ENCODE measurements at places on chromosomes 1 and 21.

GRCh38 chr1:47190509-47190855 lies 646 bp upstream of the PDZK1IP1 start:
- no peak for DNase-seq

DNA sequence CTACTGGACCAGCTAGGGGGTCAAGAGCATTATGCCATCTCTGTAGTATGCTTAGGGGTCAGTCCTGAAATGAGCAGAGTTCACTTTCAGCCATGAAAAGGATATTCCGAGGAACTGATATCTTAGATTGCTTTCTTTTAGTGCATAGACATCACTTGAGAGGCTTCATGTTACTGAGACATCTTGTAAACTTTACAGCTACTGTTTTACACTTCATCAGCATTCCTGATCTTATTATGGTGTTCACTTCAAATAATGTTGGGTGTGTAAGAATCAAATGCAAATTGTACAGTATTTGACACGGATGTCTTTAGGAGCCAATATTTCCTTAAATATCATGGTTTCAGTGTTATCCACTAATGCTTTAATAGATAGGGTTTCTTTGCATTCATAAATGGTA lies 22.4 kb upstream of the CLDN14 start:
- no peak for DNase-seq

- DNase-seq: no peak
Observed at GRCh38 chr1:230250666-230251065, 175.5 kb downstream of the PGBD5 start.

DNA sequence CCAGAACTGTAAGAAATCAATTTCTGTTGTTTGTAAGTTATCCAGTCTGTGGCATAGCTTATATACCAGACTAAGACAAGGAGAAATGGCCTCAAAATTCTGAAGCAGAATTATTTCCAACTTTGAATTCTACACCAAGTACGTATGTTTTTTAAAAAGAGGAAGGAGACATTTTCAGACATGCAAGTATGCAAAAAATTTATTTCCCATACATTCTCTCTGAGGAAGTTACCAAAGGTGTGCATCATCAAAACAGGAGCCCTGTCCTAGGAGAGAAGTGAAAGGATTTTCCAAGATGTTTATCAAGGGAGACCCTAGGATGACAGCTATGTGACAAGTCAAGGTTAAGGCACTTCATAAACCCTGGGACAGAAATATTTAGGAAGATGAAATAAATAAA lies 49.3 kb upstream of the RABGAP1L start:
- DNase-seq: no peak

- no peak for DNase-seq
Observed at GRCh38 chr1:30378003-30378596, 345.3 kb downstream of the MATN1 start.
